ENCODE measurements at places on chromosomes 5 and 9.

DNA sequence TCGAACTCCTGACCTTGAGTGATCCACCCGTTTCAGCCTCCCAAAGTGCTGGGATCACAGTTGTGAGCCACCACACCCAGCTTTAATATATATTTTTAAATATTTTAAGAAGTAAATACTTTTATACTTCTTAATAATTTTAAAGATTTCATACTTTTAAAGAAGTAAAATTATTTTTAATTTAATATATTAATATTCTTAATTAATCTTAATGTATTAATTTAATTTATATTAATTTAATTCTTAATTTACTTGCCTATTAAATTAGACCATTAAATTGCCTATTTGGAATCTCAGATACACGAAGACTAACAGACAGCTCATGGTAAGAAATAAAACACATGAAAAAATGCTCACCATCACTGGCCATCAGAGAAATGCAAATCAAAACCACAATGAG, 1087.4 kb downstream of the CDH18 start:
- DNase-seq: no peak

DNA sequence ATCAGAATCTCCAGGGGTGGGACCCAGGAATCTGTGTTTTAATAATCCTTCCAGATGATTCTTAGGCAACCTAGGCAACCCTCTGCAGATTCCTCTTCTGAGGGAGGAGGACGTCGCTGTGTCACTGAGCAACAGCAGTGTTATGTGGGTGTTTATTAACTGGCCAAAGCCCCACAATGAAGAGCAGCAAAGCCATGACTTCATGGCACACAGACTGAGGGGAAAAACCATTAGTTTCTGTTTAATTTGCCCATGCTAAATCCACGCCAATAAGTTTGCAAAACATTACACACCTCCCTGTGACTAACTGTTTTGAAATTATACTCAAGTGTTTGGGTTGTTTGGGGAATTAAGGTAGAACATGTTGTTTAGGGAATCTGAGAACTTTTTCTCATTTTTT, 83.7 kb upstream of the TMED7 start:
- no peak for DNase-seq

DNA sequence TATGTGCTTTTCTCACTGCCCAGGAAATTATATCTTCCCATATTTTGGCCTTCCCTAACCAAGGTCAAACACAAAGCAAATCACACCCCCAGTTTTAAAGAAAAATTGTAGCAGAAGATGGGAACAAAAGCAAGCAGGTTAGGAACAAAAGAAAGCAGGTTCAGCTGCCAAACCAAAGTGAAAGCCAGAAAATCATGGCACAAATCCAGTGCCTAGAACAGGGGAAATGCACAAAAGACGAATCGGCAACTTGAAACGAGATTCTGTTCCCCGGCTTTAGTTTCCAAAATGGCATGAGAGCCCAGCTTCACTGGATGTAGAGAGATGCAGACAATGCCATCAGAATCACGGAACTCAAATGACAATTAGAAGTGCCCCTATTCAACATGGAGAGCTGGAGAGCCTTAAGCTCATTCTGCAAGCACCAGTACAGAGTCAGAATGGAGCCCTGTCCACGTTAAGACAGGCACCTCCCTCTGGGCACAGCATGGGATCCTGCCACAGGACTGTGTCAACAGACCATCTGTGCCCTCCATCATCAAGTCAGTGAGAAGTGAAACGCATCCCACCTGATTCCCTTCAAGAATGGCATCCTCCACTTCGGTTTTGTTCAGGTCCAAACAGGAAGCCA, 13.8 kb downstream of the DNAH5 start:
- DNase-seq: no peak

GRCh38 chr9:30519756-30520155, 1864.7 kb upstream of the ACO1 start:
- no peak for DNase-seq

DNA sequence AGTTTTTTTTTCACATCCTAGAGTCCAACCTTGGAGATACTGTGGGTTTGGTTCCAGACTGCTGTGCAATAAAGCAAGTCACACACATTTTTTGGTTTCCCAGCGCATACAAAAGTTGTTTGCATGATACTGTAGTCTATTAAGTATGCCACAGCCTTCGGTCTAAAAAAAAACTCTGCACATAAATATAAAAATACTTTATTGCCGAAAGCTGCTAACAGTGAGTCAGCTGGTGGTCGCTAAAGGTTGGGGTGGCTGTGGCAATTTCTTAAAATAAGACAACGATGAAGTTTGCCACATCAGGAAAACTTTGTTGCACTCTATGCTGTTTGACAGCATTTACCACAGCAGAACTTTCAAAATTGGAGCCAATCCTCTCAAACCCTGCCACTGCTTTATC, 37.4 kb downstream of the UBQLN1 start:
- no peak for DNase-seq

GRCh38 chr5:139658501-139658927, 10.4 kb downstream of the CXXC5 start:
- no peak for DNase-seq

All from hematopoietic multipotent progenitor cell treated with erythropoietin and hydrocortisone succinate and interleukin-3 and kit ligand, for 6 days (in vitro differentiated cells).